ENCODE measurements at places on chromosomes 1 and 21.

DNA sequence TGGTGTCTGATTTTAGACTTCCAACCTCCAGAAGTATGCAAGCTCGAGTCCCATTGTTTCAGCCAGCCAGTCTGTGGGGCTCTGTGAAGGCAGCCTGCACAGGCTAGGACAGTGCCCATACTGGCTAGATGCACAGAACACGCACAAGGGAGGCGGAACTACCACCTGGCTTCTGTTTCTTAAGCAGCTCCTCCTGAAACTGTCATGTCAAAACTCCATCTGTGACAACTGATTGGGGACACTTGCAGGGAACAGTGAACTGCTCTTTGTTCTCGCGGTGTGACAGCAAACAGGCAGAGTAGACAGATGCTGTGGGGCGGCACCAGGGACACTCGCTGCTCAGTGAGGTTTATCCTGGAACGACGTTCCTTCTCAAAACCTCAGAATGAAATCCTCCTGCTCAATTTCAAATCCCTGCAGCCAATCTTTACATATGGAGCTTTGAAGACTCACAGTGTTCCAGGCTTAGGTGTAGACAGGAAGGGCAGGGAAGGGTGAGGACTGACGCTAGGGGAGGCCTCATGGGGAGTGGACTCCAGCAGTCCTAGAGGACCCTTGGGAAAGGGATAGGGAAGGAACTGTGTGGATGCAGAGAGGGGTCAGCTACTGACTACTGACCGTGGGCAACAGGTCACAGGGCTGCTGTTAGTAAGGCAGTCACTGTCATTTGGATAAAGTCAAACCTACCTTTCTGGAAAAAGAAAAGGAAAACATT lies 73.8 kb downstream of the ERG start:
- DNase-seq: no peak

GRCh38 chr1:19479351-19480120 lies 5.8 kb downstream of the CAPZB start:
- DNase-seq: no peak

GRCh38 chr1:104098837-104099236 lies 349.1 kb downstream of the AMY1C start:
- no peak for DNase-seq

- no peak for DNase-seq
These were observed 76.6 kb downstream of the RNF220 start for GRCh38 chr1:44481701-44482100.

DNA sequence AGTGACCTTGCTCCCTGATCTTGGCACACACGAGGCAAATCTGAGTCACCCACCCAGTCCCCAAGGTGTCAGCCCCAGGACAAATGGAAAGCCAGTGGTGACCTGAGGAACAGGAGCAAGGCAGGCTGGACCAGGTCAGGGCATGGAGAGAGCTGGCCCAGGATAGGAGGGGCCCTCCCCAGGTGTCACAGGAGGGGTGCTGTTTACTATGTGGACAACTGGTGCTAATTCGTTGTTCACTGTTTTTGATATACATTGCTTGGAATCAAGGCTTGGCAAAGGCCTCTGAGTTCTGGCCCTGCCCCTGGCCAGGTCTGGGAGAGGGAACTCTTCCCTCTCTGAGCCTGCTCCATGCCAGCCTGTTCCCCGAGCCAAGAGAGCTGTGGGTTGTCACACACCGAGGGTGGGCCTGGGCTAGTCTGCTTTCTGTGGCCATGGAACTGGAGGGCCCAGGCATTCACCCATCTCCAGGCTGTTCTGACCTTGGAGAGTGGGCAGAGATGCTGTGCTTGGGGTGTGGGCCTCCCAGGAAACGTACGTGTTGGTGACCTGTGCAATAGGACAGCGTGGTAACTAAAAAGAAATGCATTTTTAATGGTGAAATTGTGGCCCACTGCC lies 41.8 kb downstream of the CRYAA start:
- DNase-seq: no peak

DNA sequence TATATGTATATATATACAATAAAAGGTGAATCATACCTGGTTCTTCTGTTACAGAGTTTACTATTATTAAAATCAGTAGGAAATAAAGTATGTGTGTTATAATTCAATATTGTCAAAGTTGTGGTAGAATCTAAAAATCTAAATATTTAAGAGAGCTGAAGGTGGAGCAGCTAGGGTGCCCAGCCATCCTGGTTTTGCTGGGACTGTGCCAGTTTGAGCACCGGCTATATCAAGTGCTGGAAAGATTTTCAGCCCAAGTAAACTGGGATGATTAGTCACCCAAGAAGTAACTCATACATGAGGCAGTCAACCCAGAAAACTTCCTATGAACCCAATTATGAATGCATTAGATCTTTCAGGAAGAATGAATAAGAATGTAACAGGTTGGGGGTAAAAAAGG lies 16.9 kb upstream of the KRTAP19-5 start:
- DNase-seq: no peak
